ENCODE measurements at places on chromosomes 2 and 18. TPM values are rescaled to one million over a fixed set of nuclear protein-coding genes. Genes with fewer than 3 reads are reported as not detected.

Gene OR6B2
- not detected for total RNA-seq

Gene TNFAIP6
- 0.27 TPM for total RNA-seq

Gene RIT2
- 9.5 TPM for total RNA-seq

Gene ANKZF1
- total RNA-seq = 43.7 TPM

Gene AQP12A
- not detected for total RNA-seq

Gene DRC1
- total RNA-seq = 2.6 TPM

Gene CAPN13
- 0.36 TPM for total RNA-seq

Gene RNU2-63P
- not detected for total RNA-seq

Gene CDK15
- 0.18 TPM for total RNA-seq

Gene FBXO15
- total RNA-seq = 9.3 TPM

Gene PRSS56
- 0.18 TPM for total RNA-seq

Gene ZNF638
- total RNA-seq = 386 TPM

Gene ADD2
- 119 TPM for total RNA-seq

Gene STAT1
- 24.7 TPM for total RNA-seq

Gene ETAA1
- total RNA-seq = 22.8 TPM

Gene MYCN
- total RNA-seq = 39.5 TPM

Gene VWC2L
- 4.3 TPM for total RNA-seq

Gene AKAIN1
- total RNA-seq = 6.9 TPM

Gene EMX1
- total RNA-seq = not detected

Gene APCDD1
- 41.6 TPM for total RNA-seq

Gene EGR4
- 0.09 TPM for total RNA-seq

Gene POTEJ
- total RNA-seq = 0.45 TPM

Measured in cerebellum (tissue), 4 donors.